Astrocyte of the spinal cord (primary cell): ENCODE measurements at places on chromosomes 7 and 10.
A peak's percentile ranks its signal among the peaks of the same experiment; 100 is the strongest.

GRCh38 chr10:119651514-119652360 is 557 bp downstream of the BAG3 start:
- no peak for DNase-seq

DNA sequence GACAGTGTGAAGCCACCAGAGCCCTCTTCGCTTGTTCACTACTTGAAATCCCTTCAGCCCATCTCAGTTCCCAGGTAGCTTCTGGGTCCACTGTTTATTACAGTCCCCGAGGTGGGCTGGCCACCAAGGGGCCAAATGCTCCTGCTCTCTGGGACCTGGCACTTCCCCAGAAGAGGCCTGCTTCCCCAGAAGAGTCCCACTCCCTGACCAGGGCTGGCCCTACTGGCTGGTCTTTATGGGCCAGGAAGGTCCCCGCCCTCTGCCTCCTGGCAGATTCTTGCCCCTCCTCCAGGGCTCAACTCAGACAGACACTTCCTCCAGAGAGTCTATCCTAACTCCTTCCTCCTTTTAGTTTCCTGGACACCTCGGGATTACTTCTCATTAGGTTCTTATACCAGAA is 70.7 kb upstream of the LRRC18 start:
- DNase-seq, result no peak

GRCh38 chr7:143493751-143494150 is 16.1 kb downstream of the TAS2R41 start:
- DNase-seq, result no peak

DNA sequence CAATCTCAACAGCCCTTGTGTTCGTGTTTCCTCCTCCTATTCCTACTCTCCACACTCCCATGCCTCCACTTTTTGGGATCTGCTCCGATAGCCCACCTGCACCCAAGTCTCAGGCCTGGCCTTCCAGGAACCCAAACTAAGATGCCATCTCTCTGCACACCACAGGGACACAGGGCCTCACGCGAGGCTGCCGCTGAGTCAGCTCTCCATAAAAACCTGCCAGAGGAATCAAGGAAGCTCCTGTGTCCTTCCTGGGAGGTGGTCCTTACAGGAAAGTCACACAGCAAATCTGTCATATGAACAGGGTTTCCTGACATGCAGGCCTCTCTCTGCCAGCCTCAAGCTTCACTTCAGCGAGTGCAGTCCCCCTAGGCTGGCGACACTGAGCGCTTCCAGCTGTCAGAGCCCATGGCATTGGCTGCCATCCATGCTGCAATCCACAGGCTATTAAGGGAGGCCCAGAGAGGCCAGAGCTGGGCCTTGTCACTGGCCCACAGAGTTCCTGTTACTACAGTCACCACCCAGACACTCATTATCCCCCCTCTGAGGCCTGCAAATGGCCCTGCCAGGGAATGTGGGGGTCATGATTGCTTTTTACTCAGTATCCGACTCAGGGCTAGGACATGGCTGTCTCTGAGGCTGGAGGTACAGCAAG is 151.4 kb downstream of the OAT start:
- no peak for DNase-seq

- no peak for DNase-seq
Measured at GRCh38 chr7:105270117-105270516, 118.6 kb downstream of the SRPK2 start.

GRCh38 chr7:27182861-27183681 is 2.0 kb downstream of the HOXA11 start:
- DNase-seq, result no peak

- peak; percentile 67 for DNase-seq
Measured at GRCh38 chr7:121023683-121024511, 35.4 kb downstream of the CPED1 start.
